Natural killer cell (primary cell): ENCODE measurements at places on chromosomes 1 and 21.
A peak's percentile ranks its signal among the peaks of the same experiment; 100 is the strongest.

DNA sequence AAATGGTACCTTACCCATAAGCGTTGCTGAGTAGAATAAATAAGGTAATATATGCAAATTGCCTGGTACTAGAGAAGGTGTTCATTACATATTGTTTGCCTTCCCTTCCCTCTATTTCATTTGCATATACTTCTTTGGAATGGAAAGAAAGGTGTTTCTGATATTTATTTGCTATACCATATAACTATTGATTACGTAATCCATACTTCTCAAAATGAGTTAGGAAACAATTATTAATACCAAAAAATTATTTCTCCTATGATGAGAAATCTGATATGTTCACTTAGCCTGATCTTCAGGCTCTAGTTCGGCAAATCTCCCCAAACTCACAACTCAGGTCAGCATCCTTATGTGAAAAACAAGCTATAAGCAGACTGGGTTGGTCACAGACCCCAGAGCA lies 119.3 kb downstream of the DAB1 start:
- no peak for DNase-seq

DNA sequence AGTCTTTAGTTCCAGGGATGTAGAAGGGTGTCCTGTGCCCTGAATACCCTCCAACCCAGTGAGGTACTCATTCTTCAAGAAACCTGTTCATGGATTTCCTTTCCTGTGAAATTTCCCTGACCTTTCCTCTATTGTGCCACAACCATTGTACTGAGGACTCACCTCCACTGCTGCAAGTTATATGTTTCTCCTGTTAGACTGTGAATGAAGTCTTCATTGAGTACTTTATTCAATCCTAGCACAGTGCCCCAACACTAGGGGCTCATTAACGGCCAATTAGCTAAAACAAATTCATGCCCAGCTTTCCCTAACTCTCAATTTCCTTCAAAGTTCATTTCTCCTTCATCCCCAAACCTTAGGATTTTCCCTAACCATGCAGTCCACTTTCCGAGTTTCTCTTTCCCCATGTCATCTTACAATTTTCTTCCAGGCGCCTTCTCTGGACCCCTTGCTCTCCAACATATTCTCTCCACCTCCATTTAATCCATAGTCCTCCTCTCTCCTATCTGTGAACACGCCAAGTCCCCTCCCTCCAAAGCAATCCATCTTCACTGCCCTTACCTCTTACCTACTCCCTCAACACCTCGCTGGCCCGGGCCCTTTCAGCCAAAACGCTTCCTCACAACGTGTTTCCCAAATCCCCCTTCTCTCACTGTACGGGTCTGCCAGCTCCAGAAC lies 1.3 kb downstream of the TRIM33 start:
- no peak for DNase-seq

GRCh38 chr21:35945089-35945671 lies 115.1 kb downstream of the SETD4 start:
- DNase-seq: no peak

- no peak for DNase-seq
These were observed 50.2 kb upstream of the VTCN1 start for GRCh38 chr1:117260761-117261423.

GRCh38 chr1:58664881-58665280 lies 35.0 kb downstream of the MYSM1 start:
- no peak for DNase-seq

DNA sequence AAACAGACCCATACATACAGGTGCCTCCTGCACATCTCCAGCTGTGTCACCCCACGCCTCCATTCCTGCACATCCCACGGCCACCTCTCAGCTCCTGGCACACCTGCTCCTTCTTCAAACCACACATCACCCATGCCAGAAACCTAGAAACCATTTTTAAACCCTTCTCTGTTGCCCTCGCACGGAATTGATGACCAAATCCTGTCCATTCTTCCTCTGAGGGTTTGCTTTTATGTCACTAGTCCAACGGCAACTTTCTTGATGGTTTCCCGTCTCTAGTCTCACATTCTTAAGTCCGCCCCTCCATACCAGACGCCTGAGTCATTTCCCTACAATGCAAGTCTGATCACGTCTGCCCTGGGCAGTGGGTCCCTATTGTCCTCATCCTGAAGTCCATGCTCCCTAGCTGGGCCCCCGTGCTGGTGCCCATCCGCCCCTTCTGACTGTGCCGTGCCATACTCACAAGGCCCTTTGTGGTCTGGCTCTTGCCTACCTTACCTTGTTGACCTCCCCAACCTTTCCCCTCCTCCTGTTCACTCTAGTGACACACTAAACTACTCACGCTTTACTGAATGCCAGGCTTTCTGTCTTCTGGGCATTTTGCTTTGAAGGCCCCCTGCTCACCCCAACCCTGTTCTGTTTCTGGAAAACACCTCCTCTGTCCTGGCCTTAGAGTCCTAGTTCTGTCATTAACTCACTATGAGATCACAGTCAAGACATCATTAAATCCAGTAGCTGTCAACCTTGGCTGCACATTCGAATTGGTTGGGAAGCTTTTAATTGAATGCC lies 17.6 kb downstream of the SLC2A1 start:
- DNase-seq: peak; percentile 40

GRCh38 chr1:230105754-230106625 lies 39.0 kb downstream of the GALNT2 start:
- DNase-seq: no peak

GRCh38 chr1:171220081-171220420 lies 28.2 kb upstream of the FMO1 start:
- DNase-seq: no peak

- DNase-seq: no peak
These were observed 28.3 kb downstream of the HS2ST1 start for GRCh38 chr1:86942743-86943142.

DNA sequence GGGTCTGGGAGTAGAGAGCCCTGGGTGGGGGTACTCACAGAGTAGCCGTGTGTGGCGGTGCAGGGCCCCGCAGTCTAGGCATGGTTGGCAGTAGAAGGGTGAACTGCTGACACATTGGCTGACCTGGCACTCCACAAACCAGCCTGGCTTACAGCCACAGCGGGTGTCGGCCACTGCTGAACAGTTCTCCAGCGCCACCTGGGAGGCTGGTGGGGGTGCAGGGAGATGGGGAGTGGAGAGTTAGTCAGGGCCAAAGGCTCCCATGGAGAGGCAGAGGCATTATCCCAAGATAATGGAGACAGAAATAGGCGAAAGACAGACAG lies 1.5 kb downstream of the TNFRSF25 start:
- no peak for DNase-seq

GRCh38 chr1:23796466-23797271 lies 3.9 kb downstream of the GALE start:
- DNase-seq: no peak
